Osteoblast (primary cell): ENCODE measurements at places on chromosomes 6 and 20. TPM values are rescaled to one million over a fixed set of nuclear protein-coding genes. Genes with fewer than 3 reads are reported as not detected.

Gene HDDC2
- total RNA-seq: 63.9 and 71.3 TPM in 2 replicates

Gene EYA2
- total RNA-seq: 17.7 and 19.2 TPM in 2 replicates

Gene BTNL2
- total RNA-seq: not detected in 2 replicates

DNA sequence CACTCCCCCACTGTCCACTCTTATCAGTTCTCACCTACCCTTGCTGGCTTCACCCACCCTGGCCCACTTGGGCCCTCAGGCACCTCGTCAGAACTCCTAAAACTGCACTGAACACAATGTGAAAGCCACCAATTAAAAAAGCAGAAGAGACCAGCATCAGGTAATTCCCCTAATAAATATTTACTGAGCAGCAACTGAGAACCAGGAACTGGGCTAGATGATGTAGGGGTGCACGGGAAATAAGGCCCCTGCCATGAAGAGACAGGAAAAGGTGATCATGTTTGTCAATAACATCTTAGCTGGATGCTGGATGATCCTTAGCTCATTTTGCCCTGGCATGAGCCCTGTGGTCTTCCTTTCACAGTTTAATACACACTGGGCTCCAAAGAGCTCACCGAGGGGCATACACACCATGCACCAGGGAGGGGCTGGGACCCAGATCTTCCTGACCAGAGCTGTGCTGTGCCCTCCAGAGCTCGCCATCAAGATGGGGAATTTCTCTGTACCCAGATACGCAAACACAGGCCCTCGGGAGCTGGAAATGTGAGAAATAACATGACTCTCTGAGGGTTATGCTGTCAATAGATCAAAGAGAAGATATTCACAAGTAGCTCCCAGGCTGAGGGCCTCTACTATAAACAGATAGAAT is 113.6 kb upstream of the SLC22A16 start:
- DNase-seq: no peak

DNA sequence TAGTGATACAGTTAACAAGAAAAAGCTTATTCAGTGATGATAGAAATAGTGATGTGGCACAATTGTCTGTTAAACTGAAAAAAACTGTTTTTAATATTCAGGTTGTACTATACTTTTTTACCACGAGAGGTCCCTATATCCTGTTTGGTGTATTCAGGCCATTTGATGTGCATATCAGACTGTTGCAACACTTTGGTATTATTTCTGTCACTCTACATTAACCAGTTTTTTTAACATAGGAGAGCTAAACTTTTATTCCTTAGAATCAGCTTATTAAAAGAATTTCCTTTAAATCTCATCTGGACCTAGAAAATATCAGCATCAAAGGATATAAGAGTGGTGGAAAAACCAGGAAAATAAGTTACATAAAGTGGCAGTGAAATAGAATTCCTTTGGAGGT is 36.8 kb downstream of the TSPYL4 start:
- no peak for DNase-seq

- no peak for DNase-seq
Measured at GRCh38 chr20:20012541-20012940, 4.6 kb upstream of the NAA20 start.

GRCh38 chr20:38892091-38892981 is 33.9 kb upstream of the FAM83D start:
- no peak for DNase-seq

GRCh38 chr20:57658447-57658832 is 38.2 kb upstream of the ZBP1 start:
- DNase-seq: no peak
